Frontal cortex (tissue), 4 donors: ENCODE measurements at places on chromosomes 7 and 10.

- no peak for DNase-seq
Observed at GRCh38 chr10:34884272-34884952, 69.3 kb upstream of the PARD3 start.

GRCh38 chr7:28329661-28330363, 82.5 kb upstream of the CREB5 start:
- DNase-seq = no peak

GRCh38 chr7:130909881-130910672, 176.1 kb upstream of the KLF14 start:
- DNase-seq = no peak

DNA sequence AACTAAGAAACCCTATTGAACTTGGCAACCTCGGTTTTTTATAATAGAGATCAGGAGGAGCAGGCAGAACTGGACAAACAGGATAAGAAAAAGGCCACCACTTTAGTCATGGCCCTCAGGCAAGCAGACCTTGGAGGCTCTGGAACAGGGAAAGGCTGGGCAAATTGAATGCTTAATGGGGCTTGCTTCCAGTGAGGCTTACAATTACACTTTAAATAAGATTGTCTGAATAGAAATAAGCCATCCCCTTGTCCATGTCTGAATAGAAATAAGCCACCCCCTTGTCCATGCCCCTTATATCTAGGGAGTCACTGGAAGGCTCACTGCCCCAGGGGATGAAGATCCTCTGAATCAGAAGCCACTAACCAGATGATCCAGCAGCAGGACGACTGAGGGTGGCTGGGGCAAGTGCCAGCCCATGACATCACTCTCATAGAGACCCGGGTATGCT, 40.6 kb downstream of the AKR1B15 start:
- DNase-seq = no peak
